Foreskin keratinocyte (primary cell): ENCODE measurements at places on chromosomes 1 and 21. TPM values are rescaled to one million over a fixed set of nuclear protein-coding genes. Genes with fewer than 3 reads are reported as not detected.

Gene GREM2
- not detected in 2 replicates for total RNA-seq

Gene SELENBP1
- total RNA-seq = 1.6 and 2.6 TPM in 2 replicates

Gene OR6K3
- not detected in 2 replicates for total RNA-seq

Gene GBP5
- total RNA-seq = not detected in 2 replicates

Gene GJA5
- 1.8 and 2.0 TPM in 2 replicates for total RNA-seq

Gene DPH5
- 43.1 and 46.8 TPM in 2 replicates for total RNA-seq

Gene ETV3L
- total RNA-seq = not detected in 2 replicates

Gene LAPTM5
- not detected in 2 replicates for total RNA-seq

Gene CDC20
- total RNA-seq = 192 and 269 TPM in 2 replicates

Gene POLR3GL
- 16.4 and 17.5 TPM in 2 replicates for total RNA-seq

Gene KRTAP11-1
- not detected in 2 replicates for total RNA-seq

Gene EFHD2
- total RNA-seq = 95.3 and 101 TPM in 2 replicates

Gene S100B
- 0.17 TPM in 1 of 2 replicates, not detected in the other for total RNA-seq

Gene CHIT1
- total RNA-seq = not detected in 2 replicates

Gene CLEC20A
- total RNA-seq = not detected in 2 replicates

Gene PLXNA2
- total RNA-seq = 18.9 and 20.6 TPM in 2 replicates

Gene TSACC
- total RNA-seq = 0.60 and 0.82 TPM in 2 replicates

Gene ATP6V1G3
- not detected in 2 replicates for total RNA-seq

Gene MAP1LC3C
- total RNA-seq = not detected in 2 replicates

Gene IVL
- 1.5 and 2.1 TPM in 2 replicates for total RNA-seq

Gene PDXK
- 150 and 176 TPM in 2 replicates for total RNA-seq

Gene FCRL5
- total RNA-seq = not detected in 2 replicates

Gene VHLL
- total RNA-seq = not detected in 2 replicates

Gene F13B
- total RNA-seq = not detected in 2 replicates

Gene SERPINC1
- not detected in 2 replicates for total RNA-seq

Gene MPZL1
- total RNA-seq = 125 TPM in 2 replicates

Gene MMP23B
- 1.2 TPM in 1 of 2 replicates, not detected in the other for total RNA-seq

Gene PAQR7
- 13.9 and 14.6 TPM in 2 replicates for total RNA-seq

Gene PPFIA4
- total RNA-seq = 0.25 and 0.99 TPM in 2 replicates

Gene RAB7B
- 18.6 and 18.7 TPM in 2 replicates for total RNA-seq

Gene SLFNL1
- 0.03 and 0.04 TPM in 2 replicates for total RNA-seq

Gene OR2L5
- total RNA-seq = not detected in 2 replicates

Gene C1orf94
- total RNA-seq = not detected in 2 replicates

Gene SLAMF7
- 4.7 and 8.7 TPM in 2 replicates for total RNA-seq

Gene PLPP3
- 1.5 and 1.6 TPM in 2 replicates for total RNA-seq

Gene TTC4
- 25.3 and 33.8 TPM in 2 replicates for total RNA-seq

Gene SRGAP2C
- 12.1 and 17.6 TPM in 2 replicates for total RNA-seq

Gene SPRR2E
- 3.5 and 5.9 TPM in 2 replicates for total RNA-seq

Gene TNFAIP8L2
- not detected in 2 replicates for total RNA-seq

Gene ZNF648
- total RNA-seq = not detected in 2 replicates

Gene HSD3B2
- not detected in 2 replicates for total RNA-seq

Gene DNASE2B
- total RNA-seq = not detected in 2 replicates

Gene MYOG
- total RNA-seq = not detected in 2 replicates

Gene SIKE1
- 44.0 and 44.3 TPM in 2 replicates for total RNA-seq

Gene DCST2
- 0.07 and 0.27 TPM in 2 replicates for total RNA-seq

Gene KRTAP20-3
- not detected in 2 replicates for total RNA-seq

Gene SHISA4
- total RNA-seq = 2.4 and 3.8 TPM in 2 replicates

Gene NKAIN1
- total RNA-seq = not detected in 2 replicates

Gene SLC25A44
- total RNA-seq = 18.4 and 18.5 TPM in 2 replicates

Gene RAB3GAP2
- 27.1 and 32.0 TPM in 2 replicates for total RNA-seq

Gene CSMD2
- 1.9 and 3.5 TPM in 2 replicates for total RNA-seq

Gene RIMS3
- 1.4 TPM in 2 replicates for total RNA-seq

Gene GBP2
- total RNA-seq = 0.10 and 0.11 TPM in 2 replicates

Gene TDRD5
- total RNA-seq = not detected in 2 replicates
